Epithelial cell of prostate (primary cell): ENCODE measurements at places on chromosomes 11 and 22.

GRCh38 chr11:97815667-97816066, 1205.1 kb upstream of the CNTN5 start:
- DNase-seq: no peak

DNA sequence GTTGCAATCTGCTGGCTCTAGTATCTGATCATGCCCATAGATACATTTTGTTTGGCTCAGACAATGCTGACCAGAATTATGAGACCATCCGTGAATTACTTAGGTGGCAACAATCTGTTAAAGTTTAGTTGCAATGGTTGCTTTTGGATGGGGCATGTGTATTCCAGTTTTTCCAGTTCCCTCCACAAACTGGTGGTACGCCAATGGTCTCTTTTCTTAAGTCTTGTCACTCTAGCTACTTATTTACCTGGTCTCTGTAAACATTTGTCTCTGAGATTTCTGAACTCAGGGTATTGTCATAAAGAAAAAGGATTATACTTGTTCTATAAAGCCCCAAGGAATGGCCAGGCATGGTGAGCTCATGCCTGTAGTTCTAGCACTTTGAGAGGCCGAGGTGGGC, 65.9 kb downstream of the PGR start:
- DNase-seq: no peak

- DNase-seq: no peak
Measured at GRCh38 chr11:17605651-17606122, 58.6 kb downstream of the OTOG start.

DNA sequence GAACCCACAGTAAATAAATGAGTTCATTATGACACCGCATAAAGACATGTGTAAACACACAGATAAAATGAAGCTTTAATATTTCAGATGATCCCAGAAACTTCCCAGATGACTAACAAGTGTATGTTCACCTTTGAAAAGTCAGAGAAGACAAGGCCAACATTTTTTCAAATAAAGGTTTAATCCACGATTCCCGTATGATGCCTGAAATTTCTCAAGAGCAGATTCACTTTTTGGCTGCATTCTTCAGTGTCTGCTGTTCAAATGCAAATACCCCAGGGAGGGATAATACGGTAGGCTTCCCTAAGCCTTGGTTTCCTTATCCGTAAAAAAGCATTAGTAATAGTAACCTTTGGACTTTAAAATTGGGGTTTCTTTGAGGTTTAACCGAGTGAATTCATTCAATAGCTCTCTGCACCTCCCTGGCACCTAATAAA, 62.5 kb downstream of the SYTL2 start:
- DNase-seq: no peak

- no peak for DNase-seq
Measured at GRCh38 chr11:87444993-87445392, 407.3 kb downstream of the TMEM135 start.

- DNase-seq: no peak
Measured at GRCh38 chr11:70731271-70732022, 333.1 kb downstream of the CTTN start.

DNA sequence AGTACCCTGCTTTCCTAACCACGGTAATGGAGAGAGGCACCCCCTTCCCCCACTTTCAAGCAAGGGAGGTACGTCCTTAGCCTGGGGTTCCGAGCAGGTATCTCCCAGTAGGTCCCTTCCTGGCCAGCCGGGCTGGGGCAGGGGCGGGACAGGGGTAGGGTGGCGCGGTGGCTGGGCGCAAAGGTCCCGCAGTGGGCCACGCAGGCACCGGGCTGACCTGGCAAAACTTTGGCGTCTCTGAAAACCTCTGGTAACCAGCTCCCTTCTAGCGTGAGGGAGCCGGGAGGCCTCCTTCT, 323 bp upstream of the P2RY2 start:
- DNase-seq: no peak

DNA sequence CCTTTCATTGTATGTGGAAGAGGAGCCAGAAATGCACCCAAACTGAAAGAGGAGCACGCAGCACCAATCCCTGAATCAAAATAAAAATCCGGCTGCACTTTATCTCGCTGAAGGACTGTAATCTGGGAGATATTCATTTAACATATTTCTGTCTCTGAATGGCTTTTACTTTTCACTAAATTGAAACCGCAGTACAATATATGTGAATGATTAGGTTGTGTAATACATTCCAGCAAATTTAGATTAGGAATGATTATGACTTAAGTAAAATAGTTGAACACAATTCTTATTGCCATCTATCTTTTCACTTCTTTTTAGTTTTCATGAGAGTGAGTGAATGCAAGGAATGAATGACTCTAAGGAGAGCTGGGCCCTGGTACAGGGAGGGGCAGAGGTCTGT, 232.1 kb downstream of the ST3GAL4 start:
- DNase-seq: no peak

- DNase-seq: no peak
Measured at GRCh38 chr22:25714739-25715138, 27.2 kb upstream of the MYO18B start.

- DNase-seq: no peak
Measured at GRCh38 chr11:69209421-69210309, 53.9 kb downstream of the SMIM38 start.

DNA sequence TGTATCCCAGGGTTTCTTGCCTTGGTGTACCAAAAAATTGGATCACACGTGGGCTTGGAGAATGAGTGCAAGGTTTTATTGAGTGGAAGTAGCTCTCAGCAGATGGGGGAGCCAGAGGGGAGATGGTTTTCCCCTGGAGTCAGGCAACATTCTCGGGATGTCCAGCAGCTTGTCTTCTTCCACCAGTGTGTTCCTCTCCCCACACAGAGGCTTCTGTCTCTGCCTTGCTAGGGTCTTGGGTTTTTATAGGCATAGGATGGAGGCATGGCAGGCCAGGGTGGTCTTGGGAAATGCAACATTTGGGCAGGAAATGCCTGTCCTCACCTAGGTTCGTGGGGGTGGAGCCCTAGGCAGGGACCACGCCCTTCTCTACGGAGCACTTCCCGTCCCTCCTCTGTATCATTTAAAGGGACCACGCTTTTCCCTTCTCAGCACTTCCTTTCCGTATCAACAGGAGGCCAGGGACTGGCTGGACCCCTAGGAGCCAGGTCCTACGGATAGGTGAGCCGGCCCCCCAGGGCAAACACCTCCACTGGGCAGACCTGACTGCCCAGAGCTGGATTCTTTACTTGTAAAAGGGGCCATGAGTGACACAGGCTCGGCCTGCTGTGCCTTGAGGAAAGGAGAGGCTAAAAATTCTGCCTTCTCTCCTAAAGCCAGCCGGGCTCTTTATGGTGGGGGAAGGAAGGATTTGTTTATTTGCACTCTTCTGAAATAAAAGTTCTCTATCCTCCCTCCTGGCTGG, 55.3 kb upstream of the CCDC188 start:
- no peak for DNase-seq

- DNase-seq: peak; percentile 61
Measured at GRCh38 chr11:61297746-61298145, 2.6 kb upstream of the VWCE start.

- DNase-seq: no peak
Measured at GRCh38 chr11:8035200-8035855, 45.7 kb upstream of the TUB start.

DNA sequence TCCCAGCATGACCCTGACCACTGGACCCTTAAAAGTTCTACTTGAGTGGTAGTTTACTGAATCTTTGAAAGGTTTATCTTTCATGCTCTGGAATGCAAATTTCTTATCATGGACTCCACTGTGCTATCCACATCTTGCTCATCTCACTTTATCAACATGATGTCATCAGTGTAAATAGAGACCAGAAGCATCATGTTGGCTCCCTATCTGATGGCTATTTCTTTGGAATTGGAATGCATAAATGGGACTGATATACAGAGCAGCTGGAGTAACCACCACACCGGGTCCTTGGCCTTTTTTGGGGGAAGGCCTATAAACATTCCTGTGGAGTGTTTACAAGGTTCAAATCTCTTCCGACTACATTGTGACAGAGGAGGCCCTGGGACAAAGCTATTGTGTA, 74.1 kb upstream of the CEP126 start:
- DNase-seq: no peak

DNA sequence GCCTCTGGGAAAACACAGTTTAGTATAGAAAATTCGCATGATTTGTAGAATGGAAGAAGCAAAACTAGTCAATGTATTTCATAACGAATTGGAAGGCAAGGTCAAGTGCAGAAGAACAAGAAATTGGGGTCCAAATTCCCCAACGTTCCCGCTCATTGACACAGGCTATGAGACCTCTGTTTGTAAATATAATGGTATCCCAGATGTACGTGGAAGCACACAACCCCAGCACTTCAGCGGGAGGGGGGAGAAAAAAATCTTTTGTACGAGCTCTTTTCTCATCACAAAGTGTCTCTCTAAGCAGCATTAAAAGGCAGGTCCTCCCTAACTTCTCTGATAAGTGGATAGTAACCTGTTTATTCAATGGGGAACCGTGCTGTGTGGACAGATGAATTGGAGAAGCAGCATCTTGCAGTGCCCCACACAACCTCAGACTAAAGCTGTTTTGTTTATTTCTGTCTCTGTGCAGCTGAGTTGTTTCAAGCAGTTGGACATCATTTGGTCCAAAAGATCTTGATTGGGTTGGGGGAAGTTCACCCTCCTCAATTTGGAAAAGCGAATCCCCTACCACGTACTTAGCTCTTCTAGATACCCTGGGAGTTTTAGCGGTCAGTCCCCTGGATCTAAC, 1.1 kb upstream of the GAB2 start:
- no peak for DNase-seq

DNA sequence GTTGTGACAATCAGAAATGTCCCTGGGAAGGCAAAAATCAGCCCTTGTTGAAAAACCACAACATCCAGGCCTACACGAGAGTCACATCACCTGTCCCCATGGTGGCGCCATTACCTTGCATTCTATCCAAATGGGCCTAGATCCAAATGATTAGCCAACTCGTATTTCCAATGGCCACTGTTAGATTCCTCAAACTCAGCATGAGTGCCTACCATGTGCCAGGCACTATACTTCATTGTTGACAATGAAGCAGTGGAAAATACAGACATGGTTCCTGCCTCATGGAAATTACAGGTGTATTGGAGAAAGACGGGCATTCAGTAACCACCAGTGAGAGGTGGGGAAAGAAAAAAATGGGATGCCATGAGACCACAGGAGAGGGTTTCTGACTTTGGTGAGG, 29.8 kb upstream of the CREB3L1 start:
- peak; percentile 36 for DNase-seq

DNA sequence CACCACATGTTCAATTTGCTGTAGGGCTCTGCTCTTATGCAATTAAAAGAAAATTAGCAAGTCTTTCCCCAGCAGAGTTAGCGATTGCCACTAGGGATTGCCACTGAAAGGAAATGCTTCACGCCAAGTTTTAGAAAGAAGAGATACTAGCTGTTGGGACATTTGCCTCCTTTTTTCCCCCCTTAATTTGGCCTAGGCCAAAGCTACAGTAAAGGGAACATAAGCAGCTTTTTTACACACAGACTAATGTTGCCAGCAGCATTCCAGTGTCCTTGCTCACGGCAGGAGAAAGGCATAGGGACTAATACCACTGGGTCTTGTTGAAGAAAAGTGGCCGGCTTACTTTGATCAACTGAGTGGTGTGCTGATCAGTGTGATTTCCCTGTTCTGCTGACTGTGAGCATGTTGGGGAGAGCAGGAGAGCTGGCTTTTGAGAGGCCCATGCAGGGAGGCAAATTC, 71.2 kb downstream of the PHF21A start:
- no peak for DNase-seq

DNA sequence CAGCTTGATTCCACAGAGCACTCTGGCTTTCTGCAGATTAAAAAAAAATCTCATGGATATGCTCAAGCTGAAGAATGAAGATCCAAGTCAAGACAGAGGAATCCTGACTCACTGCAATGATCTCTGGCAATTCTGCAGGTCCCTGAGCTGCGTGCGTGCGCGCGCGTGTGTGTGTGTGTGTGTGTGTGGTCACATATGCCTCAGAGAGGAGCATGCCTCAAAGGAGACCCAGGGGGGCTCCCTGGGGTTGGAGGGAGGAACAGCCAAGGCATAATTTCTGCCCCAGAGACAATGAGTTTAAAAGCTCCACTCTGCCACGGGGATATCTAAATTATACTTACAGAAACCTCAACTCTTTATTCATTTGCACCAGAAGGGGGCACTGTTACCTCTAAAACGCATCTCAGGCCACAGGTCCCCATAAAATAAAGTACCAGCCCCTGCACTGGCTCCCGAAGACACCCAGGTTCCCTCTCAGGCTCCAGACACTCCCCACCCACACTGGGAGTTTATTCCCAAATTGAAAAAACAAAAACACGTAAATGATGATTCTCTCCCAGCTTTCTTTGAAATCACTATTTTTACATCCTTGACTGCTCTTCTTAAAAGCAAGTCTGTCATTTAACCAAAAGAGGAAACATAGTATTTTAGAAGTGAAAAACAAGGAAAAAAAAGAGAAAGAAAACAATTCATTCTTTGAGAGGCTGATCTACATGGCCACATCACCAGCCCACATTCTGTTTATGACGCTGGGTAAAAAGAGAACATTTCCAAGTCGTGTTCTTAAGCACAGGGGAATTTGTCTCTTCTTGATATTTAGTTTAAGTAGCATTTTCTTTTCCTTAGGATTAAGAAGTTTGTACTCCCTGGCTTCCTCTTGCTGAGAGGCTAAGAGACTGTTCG, 401.0 kb downstream of the LARGE1 start:
- DNase-seq: no peak

DNA sequence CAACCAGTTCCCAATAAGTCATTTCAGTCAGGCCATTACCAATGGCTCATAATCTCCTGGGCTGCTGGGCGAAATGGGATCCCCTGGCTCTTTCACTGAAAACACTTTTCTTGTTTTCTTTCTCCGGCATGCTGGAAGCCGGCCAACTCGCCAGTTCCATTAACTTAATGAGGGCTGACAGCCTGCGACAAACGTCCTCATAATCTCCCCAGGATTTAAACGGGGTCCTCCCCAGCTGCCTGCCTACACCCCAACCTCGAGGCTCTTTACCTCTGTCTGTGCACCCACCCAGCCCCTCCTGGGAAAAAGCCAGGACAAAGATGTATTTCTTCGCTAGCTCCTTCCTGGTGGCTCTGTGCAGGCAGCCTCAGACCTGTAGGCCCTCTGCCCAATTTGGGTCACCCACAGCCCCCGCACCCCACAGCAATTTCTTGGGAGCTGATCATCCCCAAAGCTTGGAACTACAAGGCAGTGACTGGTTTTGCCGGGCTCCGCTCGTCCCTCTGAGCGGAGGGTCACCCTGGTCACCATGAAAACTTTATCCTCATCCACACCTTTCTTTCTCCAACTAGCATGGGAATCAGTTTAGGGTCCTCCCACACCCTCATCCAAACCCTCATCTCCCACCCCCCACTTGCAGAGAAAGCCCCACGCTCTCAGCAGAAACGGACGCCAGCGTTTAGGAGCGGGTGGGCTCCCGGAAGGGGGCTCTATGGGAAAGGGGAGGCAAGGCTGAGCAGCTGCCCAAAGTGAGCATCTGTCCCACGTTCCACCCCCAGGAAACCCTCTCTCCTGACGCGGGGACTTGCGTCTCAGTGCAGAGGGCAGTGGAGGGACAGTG, 51.1 kb upstream of the KCNQ1OT1 start:
- no peak for DNase-seq

DNA sequence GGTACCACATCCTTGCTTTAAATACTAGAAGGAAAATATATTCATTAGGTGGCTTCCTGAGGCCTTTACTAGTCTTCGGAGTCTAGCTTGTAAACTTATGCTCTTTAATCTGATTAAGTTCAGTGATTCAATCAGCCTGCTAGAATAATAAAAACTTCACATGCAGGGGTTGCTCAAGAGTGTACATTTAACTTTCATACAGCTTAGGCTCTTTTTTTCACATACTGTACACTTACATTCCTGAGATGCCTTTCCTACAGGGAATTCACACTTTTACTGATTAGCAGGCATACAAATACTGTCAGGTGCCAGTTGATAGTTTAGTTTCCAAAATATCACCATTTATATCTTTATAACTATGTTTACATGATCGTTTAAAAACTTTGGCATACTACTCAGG, 3.2 kb upstream of the ANO5 start:
- no peak for DNase-seq
